Colonic mucosa (tissue), 4 donors: ENCODE measurements at places on chromosomes 3 and 15. TPM values are rescaled to one million over a fixed set of nuclear protein-coding genes. Genes with fewer than 3 reads are reported as not detected.
A peak's percentile ranks its signal among the peaks of the same experiment; 100 is the strongest.

Gene CASR
- total RNA-seq = 0.16 TPM

Gene HTR3E
- 0.13 TPM for total RNA-seq

Gene TPRG1
- 1.8 TPM for total RNA-seq

Gene GRK7
- total RNA-seq = not detected

Gene CNTN3
- 5.3 TPM for total RNA-seq

Gene ISLR
- 3.6 TPM for total RNA-seq

- DNase-seq = no peak
Observed at GRCh38 chr3:64816355-64816754, 128.6 kb upstream of the ADAMTS9 start.

DNA sequence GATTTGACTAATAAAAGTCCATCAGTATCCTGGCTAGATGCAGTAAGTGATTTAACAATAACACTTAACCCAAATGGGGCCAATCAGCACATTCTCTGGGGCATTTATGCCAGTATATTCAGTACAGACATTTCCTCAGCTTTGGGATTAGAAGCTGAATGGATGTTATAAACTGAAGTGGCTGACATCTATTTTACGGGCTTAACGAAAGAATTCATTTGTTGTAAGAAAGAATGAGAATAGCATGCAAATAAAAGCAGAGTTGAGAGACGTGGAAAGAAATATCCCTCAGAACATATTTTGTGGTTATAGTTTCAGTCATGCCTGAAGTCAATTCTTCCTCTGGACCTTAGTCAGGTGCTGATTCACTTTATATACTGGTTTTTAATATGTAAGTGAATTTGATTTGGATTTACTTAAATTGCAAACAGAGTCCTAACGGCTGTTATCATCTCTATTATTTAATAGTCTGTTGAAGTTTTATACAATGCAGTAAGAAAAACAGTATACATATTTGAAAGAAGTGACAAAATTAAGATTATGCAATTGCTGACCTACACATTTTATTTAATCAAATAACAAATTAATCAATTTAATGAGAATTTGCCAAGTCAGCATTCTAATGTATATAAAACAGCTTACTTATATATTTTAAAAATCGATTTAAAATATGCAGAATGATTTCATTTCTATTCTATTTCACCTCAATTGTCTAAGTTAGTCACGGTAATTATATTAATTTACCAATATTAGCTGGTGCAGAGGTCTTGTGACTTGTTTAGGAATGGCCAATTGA lies 513.9 kb upstream of the CADM2 start:
- DNase-seq = no peak

- peak; percentile 66 for DNase-seq
Observed at GRCh38 chr3:30688776-30689641, 82.6 kb downstream of the TGFBR2 start.

DNA sequence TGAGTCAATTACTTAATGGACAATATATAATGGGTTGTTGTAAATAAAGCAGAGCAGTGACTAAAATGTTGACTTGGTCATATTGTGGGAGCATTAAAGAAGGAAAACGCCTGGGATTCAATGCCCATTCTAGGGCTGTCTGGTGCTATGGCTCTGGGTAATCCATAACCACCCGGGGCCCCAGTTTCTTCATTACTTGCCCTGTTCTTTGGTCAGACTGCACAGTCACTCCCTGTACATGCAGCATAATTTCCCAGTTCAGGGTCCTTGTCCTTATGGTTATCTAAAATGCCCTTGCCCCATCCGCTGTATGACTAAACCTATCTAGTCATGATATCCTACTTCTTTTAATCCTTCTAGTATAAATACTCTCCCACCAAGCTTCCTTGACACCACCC lies 27.5 kb upstream of the DENND4A start:
- no peak for DNase-seq

DNA sequence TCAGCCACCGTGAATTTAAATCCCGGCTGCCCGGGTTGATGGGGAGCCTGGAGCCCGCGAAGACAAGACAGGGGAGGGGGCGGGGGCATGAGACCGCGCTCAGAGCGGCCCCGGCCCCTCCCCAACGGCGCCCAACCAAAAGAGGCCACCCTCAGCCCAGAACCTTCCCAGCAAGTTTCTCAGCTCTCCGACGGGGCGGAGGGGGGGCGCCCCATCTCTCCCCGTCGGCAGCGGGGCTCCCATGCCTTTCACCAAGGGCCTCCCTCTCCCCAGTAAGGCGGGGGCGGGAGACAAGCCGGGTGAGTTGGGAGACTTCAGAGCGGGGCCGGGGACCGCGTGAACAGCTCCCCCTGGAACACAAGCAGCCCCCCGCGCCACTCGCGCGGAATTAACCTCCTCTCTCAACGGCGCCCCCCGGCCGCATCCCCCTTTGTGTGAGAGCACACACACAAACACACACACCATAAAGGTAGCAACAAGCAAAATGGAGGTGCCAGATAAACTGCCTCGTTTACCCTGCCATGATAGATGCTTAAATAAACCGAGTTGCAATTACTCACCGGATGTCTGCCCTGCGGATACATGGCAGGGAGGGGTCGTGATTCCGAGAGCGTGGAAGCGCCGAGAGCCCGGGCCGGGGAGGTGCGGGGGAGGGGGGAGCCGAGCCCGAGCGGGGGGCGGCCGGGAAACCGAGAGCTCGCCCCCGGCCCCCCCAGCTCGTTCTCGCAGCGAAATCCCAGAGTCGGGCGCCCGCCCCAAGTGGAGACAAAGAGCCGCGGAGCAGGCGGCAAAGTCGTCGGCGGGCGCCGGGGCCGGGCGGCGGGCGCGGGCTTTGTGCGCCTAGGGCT lies 1.3 kb downstream of the TLE3 start:
- DNase-seq = peak; percentile 63

DNA sequence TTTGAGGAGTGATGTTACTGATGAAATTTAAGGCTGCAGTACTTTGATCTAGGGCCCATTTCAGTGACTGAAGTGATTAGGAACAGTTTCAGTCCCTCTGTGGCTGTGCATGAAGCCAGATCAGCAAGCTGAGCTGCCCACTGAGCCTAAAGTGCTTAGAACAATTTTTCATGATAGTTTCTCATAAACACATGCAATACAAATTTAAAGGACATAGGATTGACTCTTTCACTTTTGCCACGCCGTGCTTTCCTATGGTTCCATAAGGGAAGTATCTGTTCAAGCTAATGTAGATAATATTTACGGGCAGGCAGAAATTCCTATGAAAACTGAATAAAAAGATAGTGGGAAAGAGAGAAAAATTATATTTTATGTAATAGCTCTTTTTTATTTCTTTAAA lies 10.6 kb downstream of the ANKUB1 start:
- DNase-seq = no peak

- DNase-seq = no peak
Observed at GRCh38 chr15:89370120-89370977, 35.7 kb upstream of the POLG start.

- DNase-seq = no peak
Observed at GRCh38 chr15:70463453-70463834, 299.9 kb downstream of the UACA start.

- DNase-seq = no peak
Observed at GRCh38 chr3:58383904-58384303, 49.7 kb downstream of the PDHB start.

GRCh38 chr15:65072617-65073016 lies 3.9 kb upstream of the KBTBD13 start:
- DNase-seq = no peak

GRCh38 chr15:45372041-45372995 lies 6.0 kb downstream of the GATM start:
- no peak for DNase-seq
